M059J (cell line): ENCODE measurements at places on chromosomes 5 and 9. TPM values are rescaled to one million over a fixed set of nuclear protein-coding genes. Genes with fewer than 3 reads are reported as not detected.
A peak's percentile ranks its signal among the peaks of the same experiment; 100 is the strongest.

DNA sequence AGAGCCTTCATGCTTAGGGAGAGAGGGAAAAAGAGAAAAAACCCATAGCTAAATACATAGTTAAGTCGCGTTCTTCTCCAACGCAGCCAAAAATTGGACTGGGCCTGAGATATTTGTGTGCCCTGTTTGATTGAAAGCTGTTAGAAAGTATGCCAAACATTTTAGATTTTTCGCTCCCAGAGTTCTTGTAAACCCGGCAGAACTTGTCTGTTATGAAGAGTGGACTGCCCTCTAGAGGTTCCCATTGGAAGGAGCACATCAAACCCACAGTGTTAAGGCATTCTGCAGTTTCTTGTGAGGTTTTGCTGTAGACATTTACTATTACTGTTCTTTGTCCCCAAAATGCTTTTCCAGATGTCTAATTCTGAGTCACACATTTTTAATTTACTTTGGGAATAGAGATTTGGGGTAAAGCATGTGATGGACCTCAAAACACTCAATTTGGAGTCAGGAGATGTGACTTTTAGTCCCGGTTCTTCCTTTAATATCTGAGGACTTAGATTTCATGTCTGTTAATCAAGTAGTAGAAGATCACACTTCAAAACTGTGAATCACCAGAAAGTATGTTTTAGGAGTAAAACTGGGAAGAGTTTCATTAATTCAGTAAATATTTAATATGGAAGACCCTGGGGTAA lies 96.6 kb downstream of the PCSK1 start:
- DNase-seq: peak; percentile 90

- DNase-seq: no peak
These were observed 20.1 kb upstream of the SLC36A1 start for GRCh38 chr5:151427258-151427657.

- no peak for DNase-seq
These were observed 540.8 kb downstream of the BNC2 start for GRCh38 chr9:16329671-16330113.

The SYK gene
- not detected in 2 replicates for total RNA-seq

The NEURL1B gene
- total RNA-seq: 2.3 and 5.8 TPM in 2 replicates
